ENCODE measurements at places on chromosomes 16 and 17. TPM values are rescaled to one million over a fixed set of nuclear protein-coding genes. Genes with fewer than 3 reads are reported as not detected.

GRCh38 chr17:79019632-79020584, 4.1 kb upstream of the C1QTNF1 start:
- no peak for DNase-seq

- DNase-seq, result no peak
Measured at GRCh38 chr17:31699281-31699680, 159.8 kb downstream of the COPRS start.

GRCh38 chr16:68889508-68890150, 46.3 kb downstream of the TANGO6 start:
- DNase-seq, result no peak

DNA sequence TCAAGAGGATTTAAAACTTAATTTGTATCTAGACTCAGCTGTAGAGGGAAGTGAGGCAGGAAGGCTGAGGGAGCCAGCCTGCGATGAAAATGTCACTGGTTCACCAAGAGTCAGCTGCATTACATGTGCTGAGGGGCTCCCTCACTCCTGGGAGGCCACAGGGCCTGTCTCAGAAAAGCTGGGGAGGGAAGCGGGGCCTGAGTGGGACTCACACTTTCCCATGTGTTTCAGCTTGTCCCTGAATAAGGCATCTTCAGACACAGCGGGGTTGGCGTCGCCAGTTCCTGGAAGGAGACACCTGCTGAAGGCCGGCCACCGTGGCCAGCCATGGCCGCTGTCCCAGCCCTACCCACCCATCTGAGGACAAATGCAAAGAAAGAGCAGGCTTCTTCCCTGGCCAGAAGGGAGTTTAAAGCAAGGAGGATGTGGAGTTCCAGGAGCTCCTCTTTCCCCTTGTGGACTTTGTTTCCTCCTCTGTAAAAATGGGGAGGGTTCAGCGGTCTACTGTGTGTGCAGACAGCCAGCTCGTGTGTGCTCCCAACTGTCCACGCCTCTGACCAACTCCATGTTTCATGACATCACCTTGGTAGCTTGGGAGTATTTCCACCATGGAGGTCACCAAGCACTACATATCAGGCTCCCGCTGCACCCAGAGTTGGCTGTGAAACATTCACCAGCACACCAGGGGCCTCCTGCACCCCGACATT, 19.2 kb upstream of the MRPS23 start:
- no peak for DNase-seq

Gene ZNF23
- 7.6 TPM for total RNA-seq
